ENCODE measurements at places on chromosomes 2 and 18.

GRCh38 chr2:239882331-239882732, 142.8 kb downstream of the NDUFA10 start:
- peak; percentile 40 for DNase-seq

GRCh38 chr2:147603876-147604275, 241.0 kb upstream of the ACVR2A start:
- no peak for DNase-seq

DNA sequence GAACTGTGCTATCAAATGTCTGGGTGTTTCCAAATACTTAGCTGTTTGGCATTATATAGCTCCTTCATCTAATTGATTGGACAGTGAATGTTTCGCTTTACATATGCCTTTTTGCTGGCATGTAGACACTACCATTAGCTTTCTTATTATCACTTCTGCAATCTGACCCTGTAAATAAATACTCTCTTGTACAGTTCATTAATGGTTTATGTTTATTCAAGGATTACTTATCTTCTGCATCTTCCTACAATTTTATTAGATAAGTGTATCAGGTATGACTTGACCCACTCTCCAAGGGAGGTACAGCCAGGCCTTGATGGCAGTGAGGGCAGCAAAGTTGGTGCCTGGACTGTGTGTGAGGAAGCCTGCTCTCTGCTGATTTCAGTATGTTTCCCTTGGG, 614.1 kb upstream of the SETBP1 start:
- DNase-seq = no peak

DNA sequence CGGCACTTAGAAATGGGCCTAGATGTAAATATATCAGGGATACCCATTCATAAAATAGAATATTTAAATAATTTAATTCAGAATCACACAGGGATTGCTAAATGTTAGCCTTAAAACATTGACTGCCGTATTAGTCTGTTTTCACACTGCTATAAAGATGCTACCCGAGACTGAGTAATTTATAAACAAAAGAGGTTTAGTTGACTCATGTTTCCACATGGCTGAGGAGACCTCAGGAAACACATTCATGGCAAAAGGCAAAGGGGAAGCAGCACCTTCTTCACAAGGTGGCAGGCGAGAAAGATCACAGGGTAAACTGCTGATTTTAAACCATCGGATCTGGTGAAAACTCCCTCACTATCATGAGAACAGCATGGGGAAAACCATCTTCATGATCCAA, 223.6 kb upstream of the GULP1 start:
- no peak for DNase-seq

DNA sequence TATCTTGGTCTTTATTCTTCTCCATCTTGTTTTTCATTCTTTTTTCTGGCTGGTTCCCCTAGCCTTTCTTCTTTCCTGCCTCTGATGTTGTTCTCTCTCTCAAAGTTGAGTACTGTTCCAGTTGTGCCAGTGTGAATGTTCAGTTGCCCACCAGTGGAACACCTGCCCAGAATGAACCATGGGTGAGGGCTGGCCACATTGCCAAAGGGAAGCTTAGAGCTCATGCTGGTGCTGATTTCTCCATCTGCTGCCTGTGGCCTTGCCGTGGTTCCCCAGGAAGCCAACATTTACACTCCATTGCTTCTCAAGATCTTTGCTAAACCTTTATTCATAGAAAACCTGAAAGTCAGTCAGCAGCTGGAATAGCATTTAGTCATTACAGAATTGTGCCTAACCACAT, 99.1 kb upstream of the MC2R start:
- no peak for DNase-seq

GRCh38 chr2:86221066-86221684, 21.9 kb downstream of the MRPL35 start:
- peak; percentile 76 for DNase-seq

- DNase-seq = peak; percentile 69
Observed at GRCh38 chr2:218286570-218287459, 5.5 kb downstream of the TMBIM1 start.

DNA sequence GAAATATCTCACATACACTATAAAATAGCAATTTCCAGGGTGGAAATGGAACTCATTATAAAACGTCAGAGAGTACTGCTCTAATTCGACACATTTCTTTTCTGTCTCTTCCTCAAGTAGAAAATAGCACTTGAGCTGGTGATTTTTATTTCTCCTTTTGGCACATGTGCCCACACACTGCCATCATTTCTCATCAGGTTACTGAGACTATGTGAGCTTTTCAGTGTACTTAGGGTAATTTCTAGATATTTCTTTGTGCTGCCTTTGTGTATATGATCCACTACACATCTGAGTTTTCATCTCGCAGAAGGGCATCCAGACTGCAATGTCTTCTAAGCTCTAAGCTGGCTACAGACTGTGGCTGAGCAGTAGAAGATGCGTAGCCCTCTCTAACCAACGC, 62.1 kb upstream of the PGAP1 start:
- no peak for DNase-seq

- no peak for DNase-seq
Observed at GRCh38 chr2:170742896-170743529, 27.2 kb upstream of the ERICH2 start.

GRCh38 chr2:65347913-65348312, 84.5 kb downstream of the SPRED2 start:
- DNase-seq = no peak

GRCh38 chr2:221050020-221050795, 521.9 kb downstream of the EPHA4 start:
- no peak for DNase-seq

Data from germinal center (tissue), 1 donor.